ENCODE measurements at places on chromosomes 4 and X.

DNA sequence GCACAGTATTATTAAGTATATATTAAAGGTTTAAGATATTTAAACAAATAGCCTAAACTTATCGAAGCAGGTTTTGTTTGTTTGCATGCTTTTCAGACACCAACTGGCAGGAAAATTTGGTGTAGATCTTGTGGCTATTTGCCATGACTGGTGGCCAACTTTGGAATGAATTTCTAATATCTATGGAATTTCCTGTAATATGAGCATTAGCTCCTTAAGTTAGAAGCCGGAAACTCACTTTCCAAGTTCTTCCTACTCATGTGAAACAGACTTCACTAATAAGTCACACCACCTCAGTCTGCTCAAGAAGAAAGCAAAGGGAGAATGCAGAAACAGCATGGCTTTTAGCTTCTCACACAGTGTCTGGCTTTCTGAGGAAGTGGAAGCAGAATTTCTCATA is 563.9 kb downstream of the GRXCR1 start:
- no peak for DNase-seq

- DNase-seq: no peak
Measured at GRCh38 chrX:96909291-96909690, 25.6 kb downstream of the RPA4 start.

GRCh38 chr4:53122280-53123116 is 243.4 kb downstream of the SCFD2 start:
- peak; percentile 53 for DNase-seq

DNA sequence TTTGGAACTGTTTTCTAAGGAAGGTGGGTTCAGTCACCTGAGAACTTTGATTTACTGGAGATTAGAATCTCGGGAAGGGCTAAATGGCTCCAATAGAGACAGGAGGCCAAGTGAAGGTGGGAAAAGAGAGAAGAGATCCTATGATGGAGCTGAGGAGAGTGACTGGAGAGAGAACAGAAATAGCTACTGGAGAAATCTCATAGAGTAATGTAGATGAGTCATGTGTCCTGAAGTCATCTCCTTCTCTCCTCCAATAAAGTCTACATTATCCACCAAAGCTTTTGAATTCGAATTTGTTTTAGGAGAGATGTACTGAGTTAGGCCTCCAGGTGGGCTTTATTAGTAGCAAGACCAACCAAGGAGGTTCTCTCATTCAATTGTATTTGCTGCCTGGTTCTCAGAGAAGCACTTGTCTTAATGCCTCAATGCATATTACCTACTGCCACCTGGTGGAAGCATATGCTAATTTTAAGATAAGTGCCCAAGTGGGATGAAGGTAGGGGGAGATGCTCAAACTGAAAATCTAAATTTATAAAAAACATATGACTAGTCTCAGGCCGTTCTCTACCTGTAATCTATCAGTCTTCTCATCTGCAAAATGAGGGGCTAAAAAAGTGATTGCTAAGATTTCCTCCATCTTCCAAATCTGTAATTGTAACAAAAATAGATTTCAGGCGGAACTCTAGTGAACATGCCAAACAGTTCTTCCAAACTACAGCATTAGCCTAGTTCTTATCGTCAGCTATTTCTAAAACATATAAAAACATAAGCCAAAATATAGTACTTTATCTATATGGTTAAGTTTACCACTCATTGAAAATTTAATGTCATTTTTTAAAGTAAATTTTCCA is 24.4 kb downstream of the TXK start:
- no peak for DNase-seq

DNA sequence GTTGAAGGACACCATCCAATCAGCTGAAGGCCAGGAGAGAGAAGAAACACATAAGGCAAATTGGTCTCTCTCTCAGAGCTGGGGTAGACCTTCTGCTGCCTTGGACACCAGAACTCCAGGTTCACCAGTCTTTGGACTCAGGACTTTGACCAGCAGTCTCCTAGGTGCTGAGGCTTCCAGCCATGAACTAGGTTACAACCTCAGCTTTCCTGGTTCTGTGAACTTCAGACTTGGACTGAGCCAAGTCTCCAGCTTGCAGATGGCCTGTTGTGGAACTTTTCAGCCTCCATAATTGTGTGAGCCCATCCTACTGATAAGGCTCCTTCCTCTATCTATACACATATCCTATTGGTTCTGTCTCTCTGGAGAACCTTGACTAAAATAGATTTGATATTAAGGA is 20.6 kb upstream of the BBS12 start:
- DNase-seq: no peak

DNA sequence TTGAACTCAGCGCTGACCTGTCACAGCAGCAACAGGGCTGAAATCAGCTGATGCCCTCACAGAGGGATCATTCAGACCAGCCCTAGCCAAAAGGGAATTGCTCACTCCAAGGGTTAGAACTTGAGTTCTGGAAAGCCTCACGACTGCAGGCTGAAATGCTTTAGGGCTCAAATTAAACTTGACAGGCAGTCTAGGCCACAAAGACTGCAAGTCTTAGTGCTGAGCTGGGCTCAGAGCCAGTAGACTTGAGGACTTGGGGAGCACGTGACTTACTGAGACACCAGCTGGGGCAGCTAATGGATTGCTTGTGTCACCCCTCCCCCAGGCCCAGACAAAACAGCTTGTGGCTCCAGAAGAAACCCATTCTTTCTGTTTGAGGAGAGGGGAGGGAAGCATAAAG is 119.0 kb upstream of the SLC6A14 start:
- no peak for DNase-seq

DNA sequence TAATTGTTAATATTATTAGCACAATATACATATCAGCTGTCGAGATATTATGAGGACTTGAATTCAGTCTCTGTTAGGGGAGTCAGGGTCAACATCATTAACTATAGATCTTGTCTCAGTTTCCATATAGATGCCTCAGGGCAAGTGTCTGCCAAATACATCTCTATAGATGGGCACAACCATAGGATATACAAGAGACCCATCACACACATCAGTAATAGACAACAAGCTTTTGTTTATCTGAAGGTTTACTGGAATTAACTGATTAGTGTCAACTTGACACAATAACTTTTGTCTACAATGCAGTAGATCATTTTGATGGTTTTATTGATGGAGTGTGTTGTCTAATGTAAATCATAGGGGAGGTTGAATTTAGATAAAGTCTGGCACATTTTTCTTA is 37.1 kb upstream of the PHOX2B start:
- no peak for DNase-seq

DNA sequence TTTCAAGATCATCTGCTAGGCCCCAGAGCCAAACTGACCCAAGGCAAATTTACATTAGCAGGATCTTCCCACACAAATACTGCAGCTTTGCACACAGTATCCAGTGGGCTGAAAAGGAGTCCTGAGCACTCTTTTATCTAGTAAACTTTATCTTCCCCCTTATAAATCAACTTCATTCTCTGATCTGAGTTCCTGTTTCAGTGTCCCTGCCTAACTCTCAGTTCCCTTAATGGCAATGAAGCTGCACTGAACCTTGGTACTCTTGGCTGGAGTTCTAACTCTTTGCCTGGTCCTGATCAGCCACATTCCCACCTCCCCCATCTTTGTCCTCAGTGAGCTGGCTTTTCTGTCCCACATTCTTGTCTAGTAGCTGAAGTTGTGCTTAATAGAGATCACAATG is 37.4 kb downstream of the EDA2R start:
- DNase-seq: no peak

DNA sequence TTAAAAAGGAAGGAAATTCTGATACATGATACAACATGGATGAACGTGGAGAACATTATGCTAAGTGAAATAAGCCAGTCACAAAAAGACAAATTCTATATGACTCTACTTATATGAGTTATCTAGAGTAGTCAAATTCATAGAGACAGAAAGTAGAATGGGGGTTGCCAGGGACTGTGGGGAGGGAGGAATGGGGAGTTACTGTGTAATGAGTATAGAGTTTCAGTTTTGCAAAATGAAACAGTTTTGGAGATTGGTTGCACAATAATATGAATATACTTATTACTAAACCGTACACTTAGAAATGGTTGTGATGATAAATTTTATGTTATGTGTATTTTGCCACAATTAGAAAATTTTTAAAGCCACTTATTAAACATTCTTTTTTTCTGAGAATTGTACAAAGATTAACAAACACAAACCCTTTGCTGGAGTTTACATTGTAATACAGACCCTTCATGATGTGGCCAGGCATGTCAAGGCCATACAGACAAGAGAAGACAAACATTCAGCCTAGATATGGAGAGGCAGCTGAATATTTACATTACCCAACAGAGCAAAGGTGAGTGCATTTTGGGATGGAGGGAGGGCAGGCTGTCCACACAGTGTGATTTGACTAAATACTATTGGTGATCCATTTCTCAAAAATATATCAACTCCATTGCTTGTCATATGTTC is 21.2 kb upstream of the GPC3 start:
- no peak for DNase-seq

DNA sequence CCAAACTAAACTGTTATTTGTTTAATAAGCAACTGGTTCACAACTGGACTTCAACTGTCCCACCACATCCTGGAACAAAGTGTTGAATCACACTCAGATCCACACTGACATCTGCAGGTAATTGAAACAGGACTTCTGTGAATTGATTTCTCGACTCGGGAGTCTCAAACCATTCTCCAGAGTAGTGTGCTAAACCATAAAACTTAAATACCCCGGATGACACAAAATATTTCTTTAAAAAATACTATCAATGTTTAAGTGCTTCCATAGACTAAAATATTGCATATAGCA is 95.4 kb upstream of the PLAC1 start:
- DNase-seq: no peak

DNA sequence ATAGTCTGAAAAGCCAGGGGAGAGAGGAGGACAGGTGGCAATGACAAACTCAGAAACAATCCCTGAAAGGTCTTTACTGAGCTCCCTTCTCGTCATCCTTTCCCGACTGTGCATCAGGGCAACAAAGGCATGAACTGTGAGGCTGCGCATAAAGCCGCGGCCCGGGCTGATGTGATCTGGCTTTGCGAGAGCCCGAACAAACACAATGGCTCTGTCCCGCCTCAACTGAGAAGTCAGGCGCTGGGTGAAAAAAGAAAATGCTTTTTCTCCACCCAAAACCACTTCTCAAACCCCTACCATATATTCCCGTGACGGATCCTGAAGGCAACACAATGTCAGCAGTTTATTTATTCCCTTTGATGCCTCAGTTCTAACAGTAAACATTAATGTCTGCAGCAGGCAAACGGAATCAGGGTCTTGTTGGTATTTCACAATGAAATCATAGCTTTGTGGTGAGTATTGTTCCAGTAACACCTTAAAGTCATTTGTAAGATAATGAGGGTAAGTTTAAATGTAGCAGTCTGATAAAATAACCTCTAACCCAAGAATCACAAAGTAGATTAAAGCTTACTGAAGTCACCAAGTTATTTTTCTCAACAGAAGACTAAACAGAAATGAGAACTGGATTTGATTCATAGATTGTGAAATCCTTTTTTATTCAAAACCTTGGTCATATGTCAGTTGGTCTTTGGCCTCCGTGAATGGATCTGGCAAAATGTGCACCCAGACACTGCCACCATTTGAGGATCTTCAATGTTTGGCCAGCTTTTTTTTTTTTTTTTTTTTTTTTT is 67.4 kb downstream of the APBB2 start:
- DNase-seq: peak; percentile 71
